ENCODE measurements at places on chromosomes 2 and 18. TPM values are rescaled to one million over a fixed set of nuclear protein-coding genes. Genes with fewer than 3 reads are reported as not detected.

DNA sequence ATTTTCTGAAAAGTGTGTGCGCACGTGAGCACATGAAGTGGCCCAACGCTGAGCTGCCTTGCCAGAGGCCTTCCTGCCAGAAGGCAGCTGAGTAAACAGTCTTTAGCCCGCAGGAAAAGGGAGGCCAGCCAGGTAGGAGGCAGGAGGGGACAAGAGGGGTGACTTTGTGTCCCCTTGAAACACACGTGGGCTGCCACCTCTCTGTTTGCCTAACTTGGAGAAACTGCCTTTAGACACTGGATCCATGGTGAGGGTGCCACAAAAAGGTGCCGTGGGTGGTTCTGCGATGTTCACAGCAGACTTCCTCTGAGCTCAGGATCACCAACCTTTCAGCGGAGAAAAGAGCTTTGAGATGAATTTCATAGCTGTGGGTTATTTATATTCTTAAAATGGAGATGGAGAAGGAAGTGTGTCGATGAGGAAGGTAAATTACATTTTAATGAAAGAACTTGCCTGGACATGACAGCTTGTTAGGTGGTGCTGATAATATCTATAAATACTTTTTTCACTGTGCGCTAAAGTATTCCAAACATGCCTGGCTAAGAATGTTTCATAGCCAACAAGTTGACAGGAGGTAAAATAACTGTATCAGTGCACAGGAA, 36.6 kb upstream of the ASB1 start:
- H3K4me1 ChIP-seq: peaks cover 9% of the 10 kb centered on the region
- H3K27ac ChIP-seq: peak overlapping the region; percentile 78
- peak; percentile 72 for DNase-seq
- no peaks in the 10 kb centered on the region for H3K36me3 ChIP-seq

DNA sequence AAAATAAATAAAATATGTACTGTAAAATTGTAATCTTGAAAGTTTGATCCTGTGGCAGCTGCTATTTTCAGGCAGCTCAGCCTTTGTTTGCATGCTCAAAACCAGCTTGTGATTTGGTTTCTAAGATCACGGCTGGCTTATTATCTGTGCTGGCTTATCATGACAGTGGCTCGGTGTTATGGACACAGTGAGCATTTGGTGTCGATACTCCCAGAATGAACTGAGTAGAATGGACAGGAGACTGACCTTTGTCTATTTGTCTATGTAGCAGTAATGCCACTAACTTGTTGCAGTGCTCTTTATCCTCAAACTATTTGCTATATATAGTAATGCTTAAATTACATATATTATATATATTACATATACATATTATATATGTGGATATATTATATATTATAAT, 58.8 kb downstream of the NEDD4L start:
- H3K27ac ChIP-seq: no peak overlapping the region
- no peak for DNase-seq
- no peaks in the 10 kb centered on the region for H3K36me3 ChIP-seq
- no peaks in the 10 kb centered on the region for H3K27me3 ChIP-seq

GRCh38 chr2:40282428-40282827, 169.5 kb downstream of the SLC8A1 start:
- no peak for DNase-seq
- no peaks in the 10 kb centered on the region for H3K27me3 ChIP-seq
- peak overlapping the region; percentile 51 for H3K27ac ChIP-seq
- no peaks in the 10 kb centered on the region for H3K36me3 ChIP-seq
- H3K4me1 ChIP-seq: peaks cover 17% of the 10 kb centered on the region
- no peak overlapping the region for H3K4me3 ChIP-seq

DNA sequence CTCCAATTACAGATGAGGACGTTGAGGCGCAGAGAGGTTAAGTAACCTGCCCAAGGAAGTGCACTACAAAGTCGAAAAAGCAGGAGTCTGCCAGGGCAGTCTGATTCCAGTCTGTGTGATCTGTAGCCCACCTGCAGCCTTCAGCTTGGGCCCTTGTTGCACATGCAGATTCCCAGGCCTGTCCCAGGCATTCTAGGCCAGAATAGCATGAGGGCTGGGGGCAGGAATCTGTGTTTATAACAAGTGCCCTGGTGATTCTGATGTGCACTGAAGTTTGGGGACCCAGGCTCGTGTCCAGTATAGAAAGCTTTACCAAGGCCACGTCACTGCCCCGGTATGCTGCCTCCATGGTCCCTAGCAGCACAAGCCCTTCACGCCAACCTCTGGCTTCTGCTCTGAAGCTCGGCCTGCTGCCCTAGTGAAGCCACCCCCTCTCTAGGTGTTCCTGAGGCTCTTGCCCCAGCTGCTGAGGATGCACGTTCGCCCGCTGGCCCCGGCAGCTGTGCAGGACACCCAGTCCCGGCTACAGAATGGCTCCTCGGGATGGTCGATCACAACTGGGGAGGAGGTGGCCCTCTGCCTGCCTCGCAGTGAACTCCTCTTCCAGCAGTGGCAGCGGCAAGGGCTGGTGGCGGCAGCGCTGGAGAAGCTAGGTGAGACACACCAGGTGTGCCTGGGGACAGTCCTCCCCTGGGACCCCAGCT, 4.6 kb downstream of the CHRNG start:
- no peak overlapping the region for H3K4me3 ChIP-seq
- no peak for DNase-seq
- no peaks in the 10 kb centered on the region for H3K27me3 ChIP-seq
- no peaks in the 10 kb centered on the region for H3K4me1 ChIP-seq
- H3K36me3 ChIP-seq: peaks cover 6% of the 10 kb centered on the region
- H3K27ac ChIP-seq: no peak overlapping the region

DNA sequence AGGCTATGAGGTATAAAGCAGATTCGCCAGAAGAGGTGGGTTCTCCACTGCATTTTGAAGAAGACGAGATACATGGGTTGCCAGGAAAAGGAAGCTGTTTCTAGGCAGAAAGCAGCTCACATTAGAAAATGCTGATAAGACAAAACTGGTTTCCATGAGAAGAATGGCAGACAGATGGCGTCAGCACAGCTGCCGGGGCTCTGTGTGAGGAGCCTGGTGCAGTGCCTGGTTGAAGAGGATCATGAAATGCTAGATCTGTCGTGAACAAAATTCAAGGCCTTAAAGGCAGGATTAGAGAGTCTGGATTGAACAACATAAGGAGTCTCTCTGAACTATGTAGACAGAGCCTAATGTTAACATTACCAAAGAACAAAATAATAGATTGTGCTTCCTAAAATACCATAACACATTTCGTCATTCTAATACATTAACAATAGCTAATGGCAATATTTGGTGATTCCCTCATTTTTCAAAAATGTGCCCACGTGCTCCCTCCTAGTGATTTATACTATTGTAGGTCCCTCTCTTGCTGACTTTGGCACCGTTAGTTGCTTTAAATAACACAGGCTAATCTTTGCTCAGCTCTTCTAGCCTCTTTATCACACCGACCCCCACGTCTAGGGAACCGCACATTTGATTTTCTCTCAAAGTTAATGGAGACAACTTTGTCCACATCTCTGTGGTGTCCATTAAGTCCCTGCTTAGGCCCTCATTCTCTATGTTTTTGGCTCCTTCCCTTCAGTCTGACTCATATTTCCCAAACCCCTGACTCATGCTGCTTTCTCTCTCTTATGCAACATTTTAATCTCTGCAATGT, 38.2 kb downstream of the EFEMP1 start:
- H3K27ac ChIP-seq: peak overlapping the region; percentile 98
- H3K27me3 ChIP-seq: no peaks in the 10 kb centered on the region
- peak; percentile 100 for DNase-seq
- peaks cover 44% of the 10 kb centered on the region for H3K4me1 ChIP-seq
- peaks cover 11% of the 10 kb centered on the region for H3K36me3 ChIP-seq

DNA sequence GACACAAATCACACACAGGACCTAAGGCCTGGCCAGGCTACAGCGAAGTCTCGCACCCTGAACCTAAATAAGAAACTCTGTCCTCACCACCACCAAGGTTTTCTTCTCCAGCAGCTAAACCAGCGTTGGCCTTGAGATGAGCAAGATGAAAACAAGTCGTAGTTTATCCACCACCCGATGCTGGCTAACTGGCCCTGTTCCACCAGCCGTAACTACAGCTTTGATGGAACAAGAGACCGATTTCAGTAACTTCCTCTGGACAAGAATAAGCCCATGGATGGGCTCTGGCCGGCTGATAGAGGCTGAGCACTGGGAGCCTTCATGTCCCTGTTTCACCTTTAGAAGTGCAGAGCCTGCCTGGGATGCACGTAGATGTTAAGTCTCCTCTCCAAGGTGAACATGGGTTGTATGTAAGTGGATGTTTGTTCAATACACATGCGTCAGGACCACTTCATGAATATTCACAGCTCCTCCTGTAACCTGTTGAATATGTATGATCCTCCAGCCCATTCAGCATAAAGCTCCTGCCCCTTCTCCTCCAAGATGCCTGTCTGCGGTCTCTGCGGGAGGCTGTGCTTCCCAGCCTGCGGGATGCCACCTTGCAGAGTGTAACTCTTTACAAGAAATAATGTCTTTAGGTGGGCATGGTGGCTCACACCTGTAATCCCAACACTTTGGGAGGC, 24.2 kb downstream of the ADI1 start:
- no peak for DNase-seq
- H3K27me3 ChIP-seq: no peaks in the 10 kb centered on the region
- H3K4me3 ChIP-seq: no peak overlapping the region
- peaks cover 7% of the 10 kb centered on the region for H3K36me3 ChIP-seq

DNA sequence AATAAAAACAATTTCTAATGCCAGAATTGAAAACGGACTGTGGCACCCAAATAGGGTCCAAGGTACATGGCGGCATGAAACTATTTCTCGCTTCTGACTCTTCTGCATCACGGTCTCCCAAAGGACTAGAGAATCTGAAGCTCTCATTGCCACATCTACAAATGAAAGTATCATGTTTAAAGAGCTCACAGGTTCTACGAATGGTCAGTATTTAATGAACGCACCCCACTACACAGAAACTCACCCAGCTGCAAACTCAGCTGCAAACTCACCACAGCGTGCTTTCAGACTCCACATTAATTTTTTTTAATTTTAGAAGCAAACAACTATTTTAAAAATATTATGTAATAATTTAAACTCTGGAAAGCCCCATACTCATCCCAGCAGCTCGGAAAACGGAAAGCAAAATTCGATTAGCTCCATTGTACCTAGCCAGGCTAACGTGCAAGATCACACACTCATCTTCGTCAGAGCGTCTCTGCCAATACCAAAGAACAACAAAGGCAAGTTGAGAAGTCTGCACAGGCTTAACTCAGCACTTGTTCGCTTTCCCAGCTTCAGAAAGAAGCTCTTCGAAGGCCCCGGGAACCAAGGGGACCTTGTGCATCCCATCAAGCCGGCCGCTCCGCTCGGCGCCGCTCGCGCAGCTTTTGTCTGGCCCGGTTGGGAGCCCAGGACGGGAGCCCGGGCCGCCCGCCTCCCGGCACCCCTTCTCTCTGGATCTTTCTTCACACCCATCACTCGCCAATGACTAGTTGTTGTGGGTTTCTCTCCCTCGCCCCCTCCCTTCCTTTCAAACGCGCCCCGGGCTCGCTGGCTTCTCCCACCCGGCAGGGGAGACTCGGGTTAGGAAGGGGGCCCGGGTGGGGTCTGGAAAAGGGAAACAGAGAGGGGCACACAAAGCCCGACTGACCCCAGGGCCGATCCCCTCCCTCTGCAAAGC, 785 bp downstream of the CLASP1 start:
- no peaks in the 10 kb centered on the region for H3K36me3 ChIP-seq
- H3K27ac ChIP-seq: peak overlapping the region; percentile 93
- DNase-seq: peak; percentile 62
- H3K27me3 ChIP-seq: no peaks in the 10 kb centered on the region
- peak overlapping the region; percentile 83 for H3K4me3 ChIP-seq

DNA sequence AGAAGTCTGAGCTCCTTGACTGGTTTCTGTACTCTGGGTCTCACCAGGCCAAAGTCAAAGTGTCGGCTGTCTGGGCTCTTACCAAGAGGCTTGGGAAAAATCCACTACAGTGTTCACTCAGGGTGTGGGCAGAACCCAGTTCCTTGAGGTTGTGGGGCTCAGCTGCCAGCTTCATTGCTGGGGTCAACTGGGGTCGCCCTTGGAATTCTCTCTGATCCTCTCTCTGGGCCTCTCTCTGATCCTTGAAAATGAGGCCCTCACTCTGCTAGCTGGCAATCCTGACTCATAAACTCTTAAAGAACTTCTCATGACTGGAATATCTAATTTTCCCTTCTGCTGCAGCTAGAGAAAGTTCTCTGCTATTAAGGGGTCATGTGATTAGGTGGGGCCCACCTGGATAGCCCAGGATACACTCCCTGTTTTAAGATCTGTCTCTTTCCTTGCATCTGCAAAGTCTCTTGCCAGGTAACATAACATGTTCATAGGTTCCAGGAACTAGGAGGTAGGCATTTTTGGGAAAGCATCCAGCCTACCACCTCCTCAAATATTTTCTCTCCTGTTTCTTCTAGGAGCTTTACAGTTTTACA, 66.3 kb downstream of the SP110 start:
- DNase-seq: no peak
- no peak overlapping the region for H3K27ac ChIP-seq
- no peak overlapping the region for H3K4me3 ChIP-seq
- H3K36me3 ChIP-seq: no peaks in the 10 kb centered on the region

Gene CROCC2
- not detected for total RNA-seq

Gene UGT1A10
- not detected for total RNA-seq

Gene TCF7L1
- 30.8 TPM for total RNA-seq

Gene DSC3
- 5.2 TPM for total RNA-seq

Gene OTOS
- not detected for total RNA-seq

Gene FLACC1
- 1.7 TPM for total RNA-seq

Gene CRYGD
- not detected for total RNA-seq

Gene ACP1
- total RNA-seq: 99.1 TPM
